ENCODE measurements at places on chromosomes 7 and 10.

DNA sequence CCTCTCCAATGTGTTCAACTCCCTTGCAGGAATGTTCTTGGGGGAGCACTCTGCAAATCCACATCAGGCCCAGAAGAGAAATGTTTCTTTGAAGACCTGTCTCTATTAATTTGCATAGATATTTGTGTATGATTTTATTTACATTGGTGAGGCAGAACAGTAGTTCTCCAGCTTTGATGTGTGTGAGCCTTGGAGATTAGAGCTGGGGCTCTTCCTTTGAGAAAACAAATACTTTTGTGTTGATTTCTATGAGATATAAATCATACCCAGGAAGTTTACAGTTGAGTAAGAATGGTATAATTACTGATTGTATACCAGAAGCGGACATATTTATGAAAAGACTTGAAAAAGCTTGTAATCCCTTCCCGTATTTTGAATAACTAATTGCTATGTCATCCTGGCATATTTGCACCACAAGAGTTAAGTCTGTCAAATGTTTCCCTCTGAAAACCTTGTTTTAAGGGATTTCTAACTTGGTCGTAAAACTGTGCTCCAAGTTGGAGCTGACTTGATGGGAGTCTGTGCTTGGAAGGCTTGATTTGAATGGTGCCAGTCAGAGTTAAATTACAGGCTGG, 468.5 kb downstream of the LRMDA start:
- no peak for DNase-seq

GRCh38 chr10:22427890-22428571, 82.7 kb downstream of the SPAG6 start:
- no peak for DNase-seq

- no peak for DNase-seq
Measured at GRCh38 chr7:92827464-92828120, 8.8 kb downstream of the CDK6 start.

DNA sequence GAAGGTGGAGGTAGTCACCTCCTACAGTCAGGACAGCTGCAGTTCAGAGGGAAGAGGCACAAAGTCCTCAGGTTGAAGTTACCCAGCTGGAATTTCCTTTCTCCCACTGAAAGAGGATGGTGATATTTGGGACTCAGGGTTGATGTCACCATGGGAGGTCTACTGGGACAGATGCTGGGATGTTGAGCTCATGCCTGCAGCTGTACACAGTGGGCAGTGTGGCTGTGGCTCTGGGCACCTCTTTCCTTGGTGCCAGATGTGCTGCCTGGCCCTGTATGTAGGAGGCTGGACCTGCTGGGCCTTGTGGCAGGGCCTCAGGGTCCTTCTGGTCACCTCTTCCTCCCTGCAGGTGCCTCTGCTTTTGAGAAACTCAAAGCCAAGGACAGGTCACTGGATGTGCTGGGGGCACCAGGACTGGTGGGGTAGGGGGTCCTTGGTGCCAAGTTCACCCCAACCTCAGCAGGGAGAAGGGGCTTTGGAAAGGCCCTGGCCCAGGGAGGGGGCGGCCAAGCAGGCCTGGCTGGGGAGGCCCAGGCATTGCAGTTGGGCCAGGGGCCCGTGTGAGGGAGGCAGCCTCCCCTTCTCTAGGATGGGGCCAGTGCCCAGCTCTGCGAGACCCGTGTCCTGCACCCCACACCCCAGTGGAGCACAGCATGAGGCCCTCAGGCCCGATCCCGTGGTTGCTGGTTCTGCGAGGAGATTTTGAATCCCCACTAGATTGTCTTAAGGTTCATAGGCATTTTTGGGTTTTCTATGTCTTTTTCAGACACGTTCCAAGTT, 103.1 kb downstream of the BMS1 start:
- DNase-seq, result no peak

DNA sequence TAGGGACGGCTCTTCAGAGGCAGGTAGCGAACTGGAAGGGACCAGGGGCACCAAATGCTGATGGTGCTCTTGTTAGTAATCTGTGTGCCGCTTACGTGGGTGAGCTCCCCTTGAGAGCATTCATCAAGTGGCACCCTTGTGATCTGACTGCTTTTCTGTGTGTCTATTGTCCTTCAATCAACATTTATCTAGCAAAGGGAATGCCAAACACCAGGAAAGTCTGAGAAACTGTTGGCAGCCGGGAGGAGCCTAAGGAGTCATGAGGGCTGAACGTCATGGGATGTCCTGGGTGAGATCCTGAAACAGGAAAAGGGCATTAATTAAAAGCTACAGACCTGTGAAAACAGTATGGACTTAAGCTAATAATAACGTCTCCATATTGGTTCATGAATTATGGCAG, 733.1 kb downstream of the TYW1 start:
- DNase-seq, result no peak

GRCh38 chr7:16609842-16610450, 35.6 kb downstream of the ANKMY2 start:
- DNase-seq, result no peak

DNA sequence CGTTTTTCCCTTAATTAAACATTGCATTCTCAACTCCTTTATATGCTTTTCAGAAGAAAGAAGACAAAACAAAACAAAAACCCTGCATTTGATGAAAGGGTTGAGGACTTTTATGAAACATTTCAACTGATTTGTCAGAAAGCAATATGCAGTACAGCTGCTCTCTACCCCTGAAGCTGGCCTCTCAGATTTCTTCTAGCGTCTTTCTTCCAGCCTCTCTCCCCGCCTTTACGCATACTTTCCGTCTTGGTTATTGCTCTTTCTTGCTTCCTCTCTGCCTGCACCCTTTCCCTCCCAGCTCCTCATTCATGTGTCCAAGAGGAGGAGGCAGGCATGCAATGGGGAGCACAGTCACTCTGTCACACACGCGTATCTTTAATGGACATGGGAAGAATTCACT, 91.0 kb upstream of the COL1A2 start:
- no peak for DNase-seq

DNA sequence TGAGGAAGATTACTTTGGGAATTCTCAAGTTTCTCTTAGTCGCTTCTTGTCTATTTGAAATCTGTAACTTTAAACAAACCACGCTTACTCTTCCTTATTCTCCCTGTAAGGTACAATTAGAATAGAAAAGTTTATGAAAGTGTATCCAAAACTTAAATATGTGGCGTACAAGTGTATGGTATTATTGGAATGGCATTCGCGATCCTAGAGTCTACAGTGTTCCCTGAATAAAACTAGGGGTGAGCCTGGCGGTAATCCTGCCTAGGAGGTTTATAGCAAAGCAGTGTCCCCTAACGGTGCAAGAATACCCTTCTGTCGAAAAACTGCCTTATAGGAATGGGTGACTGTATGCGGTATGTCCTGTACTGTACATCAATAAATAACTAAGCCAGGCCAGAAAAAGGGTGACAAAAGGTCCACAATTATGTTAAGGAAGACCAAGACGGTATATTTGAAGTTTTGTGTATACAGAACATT, 1.2 kb downstream of the TASOR2 start:
- DNase-seq, result no peak

GRCh38 chr10:125091891-125092290, 68.5 kb downstream of the CTBP2 start:
- no peak for DNase-seq

GRCh38 chr10:48460182-48460581, 144.7 kb downstream of the ARHGAP22 start:
- no peak for DNase-seq

GRCh38 chr10:57513637-57514036, 754.1 kb downstream of the IPMK start:
- no peak for DNase-seq

DNA sequence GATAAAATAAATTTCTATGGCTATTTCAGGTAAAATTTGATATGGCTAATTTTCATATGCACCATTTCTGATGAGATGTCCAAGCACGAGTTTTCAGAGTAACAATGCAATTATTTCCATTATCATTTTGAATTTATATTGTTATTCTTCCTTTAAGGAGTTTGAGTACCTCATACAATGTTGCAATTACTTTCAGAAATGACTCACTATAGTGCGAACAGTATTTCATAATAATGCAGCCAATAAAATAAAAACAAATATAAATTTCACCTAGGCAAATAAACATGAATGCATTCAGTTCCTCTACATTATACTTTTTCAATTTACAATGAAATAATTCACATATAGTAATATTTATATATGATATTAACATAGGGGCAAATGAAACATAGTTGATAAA, 78.8 kb upstream of the LRRN3 start:
- DNase-seq, result no peak
